ENCODE measurements at places on chromosomes 2 and 18. TPM values are rescaled to one million over a fixed set of nuclear protein-coding genes. Genes with fewer than 3 reads are reported as not detected.

LYPD1 gene
- 0.17 TPM for total RNA-seq

ACADL gene
- total RNA-seq, result 0.51 TPM

DUSP2 gene
- 1.0 TPM for total RNA-seq

RAMP1 gene
- 16.4 TPM for total RNA-seq

MROH2A gene
- not detected for total RNA-seq

SIX3 gene
- total RNA-seq, result not detected

REG1A gene
- total RNA-seq, result not detected

ACVR1C gene
- total RNA-seq, result 0.83 TPM

FSIP2 gene
- 0.26 TPM for total RNA-seq

CFAP65 gene
- total RNA-seq, result not detected

KCNIP3 gene
- 1.7 TPM for total RNA-seq

SPATA3 gene
- not detected for total RNA-seq

CCDC121 gene
- total RNA-seq, result 2.0 TPM

STAM2 gene
- total RNA-seq, result 43.3 TPM

KCNJ3 gene
- not detected for total RNA-seq

DTNA gene
- 28.2 TPM for total RNA-seq

GPD2 gene
- total RNA-seq, result 46.6 TPM

CRYGC gene
- total RNA-seq, result not detected

NEDD4L gene
- total RNA-seq, result 8.5 TPM

FEV gene
- total RNA-seq, result not detected

NYAP2 gene
- total RNA-seq, result not detected

Measured in fibroblast of lung (primary cell).